ENCODE measurements at places on chromosomes 1 and 21. TPM values are rescaled to one million over a fixed set of nuclear protein-coding genes. Genes with fewer than 3 reads are reported as not detected.

FALEC gene
- 0.71 TPM for total RNA-seq

CALML6 gene
- 0.59 TPM for total RNA-seq

IQGAP3 gene
- 93.6 TPM for total RNA-seq

CELA2B gene
- total RNA-seq: not detected

GABRD gene
- not detected for total RNA-seq

RGS18 gene
- not detected for total RNA-seq

CD1C gene
- not detected for total RNA-seq

FAM229A gene
- 7.3 TPM for total RNA-seq

DNM3 gene
- total RNA-seq: 1.3 TPM

COPA gene
- total RNA-seq: 195 TPM

OR10Z1 gene
- total RNA-seq: not detected

CBS gene
- total RNA-seq: 124 TPM

IGSF3 gene
- total RNA-seq: 15.3 TPM

PLA2G2C gene
- total RNA-seq: not detected

UQCRHL gene
- total RNA-seq: 3.6 TPM

AMY1A gene
- total RNA-seq: not detected

GJA8 gene
- total RNA-seq: not detected

ATP1A4 gene
- total RNA-seq: not detected

RHOU gene
- total RNA-seq: 8.2 TPM

SYT14 gene
- total RNA-seq: 2.1 TPM

TRIM46 gene
- 1.8 TPM for total RNA-seq

MAN1C1 gene
- total RNA-seq: 0.37 TPM

GRIK3 gene
- not detected for total RNA-seq

CCDC24 gene
- 20.2 TPM for total RNA-seq

MSH4 gene
- 0.54 TPM for total RNA-seq

LYSMD1 gene
- 7.6 TPM for total RNA-seq

CYP4B1 gene
- 1.2 TPM for total RNA-seq

KIF17 gene
- not detected for total RNA-seq

KRTAP8-1 gene
- total RNA-seq: not detected

SPRR3 gene
- 26.7 TPM for total RNA-seq

KLF17 gene
- not detected for total RNA-seq

SPRR4 gene
- total RNA-seq: not detected

CFAP107 gene
- not detected for total RNA-seq

CFHR5 gene
- not detected for total RNA-seq

RIPPLY3 gene
- 0.17 TPM for total RNA-seq
